GM03348 (cell line): ENCODE measurements at places on chromosomes 12 and 14.

GRCh38 chr12:109719123-109720022, 5.7 kb downstream of the FAM222A start:
- no peak for DNase-seq

GRCh38 chr14:30349520-30349919, 209.4 kb upstream of the G2E3 start:
- DNase-seq: no peak

DNA sequence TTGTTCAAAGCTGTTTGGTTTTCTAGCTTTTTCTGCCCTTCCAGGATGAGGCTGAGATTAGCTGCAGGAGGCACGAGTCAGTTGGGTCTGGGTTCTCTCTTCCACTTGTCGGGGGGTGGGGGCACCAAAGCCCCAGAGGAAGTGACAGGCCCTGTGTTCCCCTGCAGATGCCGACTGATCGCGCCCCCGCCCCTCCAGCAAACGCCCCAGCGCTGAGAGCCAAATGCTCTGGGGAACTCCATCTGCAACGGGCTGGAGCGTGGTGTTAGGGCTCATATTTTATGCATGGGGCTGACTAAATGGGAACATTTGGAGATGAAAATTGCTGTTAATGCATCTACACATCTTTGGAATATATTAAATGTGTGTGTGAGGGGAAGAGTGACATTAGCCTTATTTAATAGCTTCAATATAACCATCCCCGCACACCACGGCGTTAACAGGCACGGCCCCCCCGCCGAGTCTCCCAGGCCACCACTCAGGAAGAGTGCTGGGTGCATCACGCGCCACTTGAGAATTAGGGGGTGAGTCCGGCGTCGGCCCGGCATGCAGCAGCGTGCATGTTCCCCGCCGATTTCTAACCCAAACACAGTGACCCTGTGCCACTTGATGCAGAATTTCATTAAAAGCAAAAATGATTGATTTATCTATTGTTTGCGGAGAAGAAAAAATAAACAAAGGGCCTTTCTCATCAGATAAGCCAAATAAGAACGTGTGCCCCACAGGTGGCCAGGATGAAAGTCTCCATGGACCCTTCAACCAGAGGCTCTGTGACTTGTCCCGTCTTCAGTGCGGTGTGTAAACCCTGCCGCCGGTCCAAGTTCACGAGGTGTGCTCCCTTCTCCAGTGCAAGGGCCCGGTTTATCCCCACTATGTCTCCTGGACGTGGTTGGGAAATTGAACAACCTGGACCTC, 165.0 kb upstream of the RTL1 start:
- no peak for DNase-seq

DNA sequence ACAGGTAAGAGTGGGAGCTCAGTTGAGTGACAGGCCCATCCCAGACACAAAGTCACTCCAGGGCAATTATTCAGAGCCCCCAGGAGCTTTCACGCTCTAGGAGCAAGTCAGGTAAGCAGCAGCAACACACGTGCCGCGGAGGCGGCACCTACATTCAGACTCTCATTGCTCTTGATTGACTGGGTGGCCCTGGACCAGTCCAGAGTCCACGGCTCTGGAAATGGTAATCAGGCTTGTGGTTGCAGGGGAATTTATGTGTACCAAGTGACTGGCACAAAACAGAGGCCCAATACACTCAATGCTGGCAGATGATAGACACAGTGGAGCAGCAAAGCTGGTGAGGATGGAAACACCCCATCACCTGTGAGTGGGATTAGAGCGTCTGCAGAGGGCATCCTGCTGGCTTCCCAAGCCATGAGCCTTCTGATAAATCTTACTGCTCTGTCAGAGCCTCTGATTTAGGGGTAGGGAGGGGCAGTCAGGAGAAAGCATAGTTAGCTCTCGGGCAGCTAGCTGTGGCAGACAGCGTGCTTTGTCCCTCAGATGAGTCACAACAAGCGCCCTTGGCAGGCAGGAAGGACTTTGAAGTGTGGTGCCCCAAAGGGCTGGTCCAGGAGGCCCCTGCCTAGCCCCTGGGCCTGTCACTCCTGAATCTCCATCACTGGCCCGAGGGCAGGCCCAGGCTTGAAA, 344.7 kb downstream of the CACNA1C start:
- no peak for DNase-seq

DNA sequence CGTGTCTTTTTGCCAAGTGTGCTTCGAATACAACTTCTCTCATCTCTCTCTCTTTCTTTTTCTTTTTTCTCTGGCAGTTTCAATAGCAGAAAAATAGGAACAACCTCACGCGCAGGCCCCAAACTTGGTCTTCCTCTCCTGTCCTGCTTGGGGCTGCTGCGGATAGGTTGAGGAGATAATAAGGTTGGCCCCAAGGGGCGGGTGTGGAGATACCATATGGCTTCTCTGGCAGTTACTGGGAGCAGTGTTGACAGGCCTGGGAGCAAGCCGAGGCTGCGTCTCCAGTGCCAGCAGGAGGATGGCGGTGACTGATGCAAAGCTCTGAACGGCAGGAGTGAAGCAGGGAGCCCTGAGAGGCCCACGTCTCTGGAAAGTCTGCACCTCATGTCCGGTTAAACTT, 89.5 kb upstream of the MANSC4 start:
- DNase-seq: peak; percentile 17

GRCh38 chr14:89719366-89720075, 235.0 kb downstream of the EFCAB11 start:
- DNase-seq: no peak

DNA sequence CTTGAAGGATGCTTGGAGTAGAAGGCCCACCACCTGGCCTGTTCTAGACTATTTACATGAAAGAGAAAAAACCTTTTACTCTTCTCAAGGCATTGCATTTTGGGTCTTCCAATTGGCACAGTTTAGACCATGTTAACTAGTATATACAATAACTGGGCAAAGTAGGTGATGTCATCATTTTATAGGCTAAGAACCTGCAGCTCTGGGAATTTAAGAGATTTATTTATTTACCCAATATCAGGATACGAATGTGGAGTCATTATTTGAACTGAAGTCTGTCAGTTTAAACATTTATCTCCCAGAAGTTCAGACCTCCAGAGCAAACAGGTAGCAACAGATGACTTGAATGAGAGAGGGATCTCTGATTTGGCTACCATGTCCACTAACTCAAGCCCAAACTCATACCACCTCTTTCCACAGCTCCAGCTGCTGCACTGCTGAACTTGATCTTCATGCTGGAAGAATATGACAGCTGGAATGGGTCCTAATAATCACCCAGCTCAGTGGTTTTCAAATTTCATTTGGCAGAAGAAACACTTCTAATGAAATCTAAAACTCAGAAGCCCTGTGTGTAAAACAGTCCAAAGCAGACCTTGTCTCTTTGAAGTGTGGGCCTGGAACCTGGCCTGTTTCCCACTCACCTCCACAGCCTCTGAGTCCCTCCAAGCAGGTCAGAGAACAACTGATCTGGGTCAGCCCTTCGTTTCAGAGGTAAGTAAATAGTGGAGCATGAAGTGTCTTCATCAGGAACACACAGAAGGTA, 179.2 kb downstream of the EMP1 start:
- DNase-seq: no peak

DNA sequence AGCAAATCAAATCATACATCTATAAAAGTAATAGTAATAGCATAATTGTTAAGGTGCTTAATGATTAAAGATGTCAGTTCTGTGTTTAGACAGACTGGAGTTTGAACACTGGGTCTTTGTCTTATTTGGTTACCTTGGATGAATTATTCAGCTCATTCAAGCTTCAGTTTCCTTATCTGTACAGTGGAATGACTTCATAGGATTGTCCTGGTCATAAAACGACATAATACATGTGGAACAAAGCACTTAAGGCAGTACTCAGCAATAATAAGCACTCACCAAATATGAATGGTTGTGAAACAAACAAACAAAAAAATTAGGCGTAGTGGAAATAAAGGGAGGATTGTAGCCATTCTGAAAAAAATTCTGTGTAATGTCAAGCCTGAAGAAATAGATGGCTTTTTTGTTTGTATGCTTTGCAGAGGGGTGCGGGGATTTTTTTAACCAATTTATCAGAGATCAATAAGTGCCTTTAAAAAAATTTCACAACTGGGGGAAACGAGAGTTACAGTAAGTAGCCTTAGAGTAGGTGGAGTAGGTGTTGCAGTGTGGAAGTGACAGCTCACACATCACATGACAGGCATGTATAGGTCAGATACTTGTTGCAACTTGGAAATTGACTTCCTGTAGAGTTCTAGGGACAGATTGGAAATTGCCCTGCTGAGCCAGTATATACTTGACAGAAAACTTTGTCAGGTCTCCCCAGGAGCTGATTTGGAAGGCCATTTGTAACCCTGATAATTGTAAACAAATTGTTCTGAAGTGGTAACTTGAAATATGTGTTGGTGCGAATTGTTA, 157.7 kb downstream of the SLC15A5 start:
- no peak for DNase-seq

DNA sequence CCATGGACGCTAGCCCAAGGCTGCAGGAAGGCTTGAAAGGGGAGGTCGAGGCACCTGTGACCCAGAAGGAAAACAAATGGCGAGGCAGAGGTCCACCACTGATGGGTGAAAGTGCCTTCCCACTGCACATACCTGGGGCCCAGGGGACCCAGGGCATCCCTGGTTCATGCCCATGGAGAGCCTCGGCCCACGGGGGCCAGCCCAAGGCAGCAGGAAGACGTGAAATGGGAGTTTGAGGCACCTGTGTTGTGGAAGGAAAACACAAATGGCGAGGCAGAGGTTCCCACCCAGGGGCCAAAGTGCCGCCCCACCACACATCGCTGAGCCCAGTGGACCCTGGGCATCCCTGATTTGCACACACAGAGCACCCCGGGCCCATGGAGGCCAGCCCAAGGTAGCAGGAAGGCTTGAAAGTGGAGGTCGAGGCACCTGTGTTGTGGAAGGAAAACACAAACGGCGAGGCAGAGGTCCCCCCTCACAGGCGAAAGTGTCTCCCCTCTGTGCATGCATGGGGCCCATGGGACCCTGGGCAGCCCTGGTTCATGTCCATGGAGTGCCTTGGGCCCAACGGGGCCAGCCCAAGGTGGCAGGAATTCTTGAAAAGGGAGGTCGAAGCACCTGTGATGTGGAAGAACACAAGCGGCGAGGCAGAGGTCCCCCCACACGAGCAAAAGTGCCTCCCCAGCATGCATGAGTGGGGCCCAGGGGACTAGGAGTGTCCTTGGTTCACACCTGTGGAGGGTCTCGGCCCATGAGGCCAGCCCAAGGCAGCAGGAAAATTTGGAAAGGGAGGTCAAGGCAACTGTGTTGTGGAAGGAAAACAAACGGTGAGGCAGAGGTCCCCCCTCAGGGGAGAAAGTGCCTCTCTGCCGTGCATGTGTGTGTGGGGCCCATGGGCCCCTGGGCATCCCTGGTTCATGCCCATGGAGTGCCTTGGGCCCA, 383.3 kb downstream of the ALG10 start:
- DNase-seq: peak; percentile 1
